ENCODE measurements at places on chromosomes 2 and 18.
A peak's percentile ranks its signal among the peaks of the same experiment; 100 is the strongest.

DNA sequence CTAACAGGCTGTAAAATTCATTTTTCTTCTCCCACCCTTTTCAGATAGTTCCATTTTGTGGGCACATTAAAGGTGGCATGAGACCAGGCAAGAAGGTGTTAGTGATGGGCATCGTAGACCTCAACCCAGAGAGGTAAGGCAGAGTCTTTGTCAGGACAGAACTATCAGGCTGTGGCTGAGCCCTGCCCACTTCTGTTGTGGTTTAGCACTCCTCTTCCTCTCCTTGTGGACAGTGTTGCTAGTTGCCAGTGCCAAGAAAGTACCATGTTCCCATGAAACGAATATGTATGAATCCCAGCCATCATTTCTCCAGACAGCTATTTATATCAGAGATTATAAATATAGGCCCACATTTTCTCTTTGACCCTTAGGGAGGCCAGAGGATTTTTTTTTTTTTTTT is 1.6 kb downstream of the LGALSL start:
- DNase-seq = no peak

GRCh38 chr2:26346454-26347053 is at the start of gene ADGRF3:
Gene ADGRF3, minus strand, starts transcription at chr2:26346789. Its CDS starts 555 bp downstream, at chr2:26346234.
- DNase-seq = peak; percentile 74

GRCh38 chr2:74199871-74200305 is 1.5 kb downstream of the MTHFD2 start:
- DNase-seq = no peak

- DNase-seq = no peak
Observed at GRCh38 chr2:20797096-20797495, 25.8 kb downstream of the LDAH start.

GRCh38 chr2:23586741-23587306 is 201.8 kb downstream of the KLHL29 start:
- DNase-seq = no peak

- DNase-seq = no peak
Observed at GRCh38 chr2:118010473-118010872, 3.4 kb downstream of the CCDC93 start.

DNA sequence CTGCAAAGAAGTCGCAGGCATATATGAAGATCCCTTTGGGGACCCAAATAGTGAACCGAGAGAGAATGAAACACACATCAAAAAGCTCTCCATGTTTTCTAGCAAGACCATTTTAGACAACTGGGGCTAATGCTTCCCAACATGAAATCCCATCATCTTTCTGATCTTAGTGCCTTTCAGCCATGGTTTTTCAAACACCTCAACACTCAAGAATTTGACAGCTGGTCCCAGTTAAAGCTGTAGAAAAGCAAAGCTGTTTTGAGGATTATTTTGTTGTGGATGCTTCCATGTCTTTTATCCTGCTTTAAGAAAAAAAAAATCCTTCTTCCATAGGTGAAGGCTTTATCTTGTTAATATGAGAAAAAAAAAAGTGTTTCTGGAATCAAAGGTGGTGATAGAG is 259.1 kb downstream of the STK39 start:
- no peak for DNase-seq

DNA sequence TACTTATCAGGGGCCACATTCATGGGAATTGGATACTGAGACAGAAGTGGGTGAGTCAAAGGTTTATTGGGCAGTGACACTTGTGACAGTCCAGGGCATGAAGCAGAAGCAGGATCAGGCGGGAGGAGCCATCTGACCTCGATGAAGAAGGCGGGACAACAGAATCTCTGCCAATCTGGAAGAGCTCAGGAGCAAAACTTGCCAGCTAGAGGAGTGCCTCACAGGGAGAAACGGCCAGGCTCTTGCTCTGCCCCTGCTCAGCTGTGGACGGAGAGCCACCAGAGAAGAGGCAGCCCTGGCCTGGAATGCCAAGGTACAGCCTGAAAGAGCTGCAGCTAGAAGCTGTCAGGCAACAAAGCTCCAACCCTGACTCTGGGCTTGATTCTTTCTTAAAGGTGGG is 16.9 kb downstream of the DAW1 start:
- no peak for DNase-seq

- no peak for DNase-seq
Observed at GRCh38 chr2:9285921-9286320, 79.3 kb downstream of the ASAP2 start.

- no peak for DNase-seq
Observed at GRCh38 chr2:116979916-116980764, 834.4 kb upstream of the DDX18 start.

DNA sequence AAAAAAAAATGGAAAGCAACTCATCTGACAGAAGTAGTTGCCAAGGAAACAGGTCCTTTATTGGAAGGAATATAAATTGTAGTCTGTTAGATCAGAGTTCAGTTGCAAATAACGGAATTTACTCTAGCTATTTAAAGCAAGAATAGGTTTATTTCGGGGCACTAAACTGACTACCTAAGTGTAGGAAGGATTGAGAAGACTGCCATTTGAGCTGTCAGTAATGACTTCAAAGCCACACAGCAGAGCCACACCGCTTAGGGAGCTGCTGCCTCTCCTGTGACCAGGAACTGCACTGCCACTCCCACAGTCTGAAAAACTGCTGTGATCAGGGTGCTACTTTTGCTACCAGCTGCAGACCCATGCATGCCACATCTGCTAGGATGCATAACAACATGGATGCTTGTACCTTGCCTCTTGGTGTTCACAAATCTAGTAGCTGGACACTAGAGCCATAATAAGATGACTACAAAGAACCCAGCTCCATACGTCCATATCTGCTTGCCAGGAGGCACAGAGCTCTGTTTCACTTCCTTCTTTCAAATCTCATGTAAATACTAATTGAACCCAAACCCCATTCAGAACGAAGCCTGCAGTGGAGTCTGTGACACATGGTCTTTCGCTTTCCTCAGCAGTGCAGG is 2.2 kb downstream of the DSG2 start:
- DNase-seq = no peak

- DNase-seq = no peak
Observed at GRCh38 chr18:31116853-31117595, 14.8 kb upstream of the DSC2 start.

GRCh38 chr18:63303547-63303946 is 16.0 kb downstream of the BCL2 start:
- DNase-seq = no peak

DNA sequence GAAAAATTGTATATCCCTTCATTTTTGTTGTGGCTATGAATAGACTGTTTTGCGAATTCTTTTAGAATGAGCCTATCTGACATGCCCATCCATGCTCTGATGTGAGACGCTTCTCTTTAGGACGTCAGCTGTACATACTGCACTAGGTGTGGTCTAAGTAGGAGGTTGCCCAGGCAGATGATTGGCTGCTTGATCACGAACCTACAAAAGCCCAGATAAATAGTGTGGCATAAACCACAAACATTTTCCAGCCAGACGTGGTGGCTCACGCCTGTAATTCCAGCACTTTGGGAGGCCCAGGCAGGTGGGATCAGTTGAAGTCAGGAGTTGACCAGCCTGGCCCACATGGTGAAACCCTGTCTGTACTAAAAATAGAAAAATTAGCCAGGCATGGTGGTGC is 251.8 kb downstream of the AGAP1 start:
- no peak for DNase-seq

DNA sequence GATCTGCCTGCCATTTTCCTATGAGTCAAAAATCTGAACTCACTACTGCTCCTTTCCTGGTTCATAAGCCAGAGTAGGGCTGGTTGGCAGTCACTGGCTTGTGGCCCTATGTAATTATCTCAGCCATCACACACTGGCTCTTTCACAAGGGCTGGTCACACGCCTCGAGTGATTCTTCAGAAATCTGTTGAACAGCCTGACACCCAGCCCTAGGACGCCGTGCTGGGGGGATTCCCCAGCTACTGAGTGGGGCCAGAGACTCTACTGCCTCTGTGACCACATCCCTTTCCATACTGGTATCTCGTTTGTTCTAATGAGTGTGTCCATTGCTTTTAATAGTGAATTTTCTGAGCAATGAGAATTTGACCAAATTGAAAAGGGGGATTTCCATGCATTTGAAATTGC is 45.8 kb upstream of the RBM44 start:
- DNase-seq = no peak

DNA sequence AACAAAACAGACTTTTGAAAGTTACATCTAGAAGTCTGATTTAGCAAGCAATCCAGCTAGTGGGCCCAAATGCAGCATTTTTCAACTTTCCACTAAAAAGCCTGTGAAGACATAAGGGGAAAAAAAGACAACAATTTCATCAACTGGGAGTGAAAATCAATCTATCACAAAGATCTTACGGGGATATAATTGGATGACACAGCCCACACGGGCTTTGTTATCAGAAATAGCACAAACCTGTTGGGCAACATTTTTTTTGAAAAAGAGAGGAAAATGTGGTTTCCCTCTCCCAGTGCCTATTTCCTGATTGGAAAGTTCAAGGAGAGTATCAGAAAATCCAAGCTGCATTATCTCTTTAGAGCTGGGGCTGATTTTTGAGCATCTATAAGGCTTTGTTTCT is 132.7 kb downstream of the EVA1A start:
- DNase-seq = no peak

DNA sequence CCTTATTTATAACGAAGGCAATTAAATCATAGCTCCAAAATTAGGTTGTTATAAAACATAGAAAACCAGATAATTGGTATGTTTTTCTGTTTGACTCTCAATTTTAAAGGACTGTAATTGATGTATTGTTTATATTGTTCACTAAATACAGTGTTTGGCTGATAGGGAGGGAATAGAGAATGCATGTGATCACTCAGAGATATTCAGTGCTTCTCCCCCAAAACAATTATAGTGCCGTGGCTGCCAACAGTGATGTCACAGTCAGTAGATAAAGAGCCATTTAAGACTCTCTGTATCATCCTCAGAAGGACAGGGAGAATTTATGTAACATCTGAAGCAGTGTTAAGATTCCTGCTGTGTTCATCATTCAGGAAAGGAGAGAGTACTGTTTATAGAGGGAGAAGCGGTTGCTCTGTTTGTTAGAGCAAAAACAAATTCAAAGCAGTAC is 69.6 kb downstream of the PHLPP1 start:
- no peak for DNase-seq

DNA sequence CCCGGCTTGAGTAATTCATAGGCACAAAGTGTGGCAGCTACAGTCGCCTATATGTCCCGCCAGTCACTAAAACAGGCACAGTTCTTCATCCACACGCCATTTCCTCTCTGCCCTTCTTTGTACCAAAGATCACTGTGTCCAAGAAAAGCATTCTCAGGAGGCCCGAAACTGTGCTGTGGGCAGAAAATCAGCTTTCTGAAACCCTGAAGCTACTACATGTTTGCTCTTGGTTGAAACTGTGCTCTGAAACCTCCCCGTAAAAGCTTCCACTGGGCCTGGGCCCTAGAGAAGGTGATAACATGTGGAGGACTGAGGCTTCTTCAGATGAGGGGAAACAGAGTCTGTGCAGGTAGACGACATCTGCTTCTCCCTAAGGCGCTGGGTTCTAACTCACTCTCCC is 75.6 kb upstream of the ID2 start:
- no peak for DNase-seq

- no peak for DNase-seq
Observed at GRCh38 chr2:239700686-239701345, 300.0 kb upstream of the HDAC4 start.

DNA sequence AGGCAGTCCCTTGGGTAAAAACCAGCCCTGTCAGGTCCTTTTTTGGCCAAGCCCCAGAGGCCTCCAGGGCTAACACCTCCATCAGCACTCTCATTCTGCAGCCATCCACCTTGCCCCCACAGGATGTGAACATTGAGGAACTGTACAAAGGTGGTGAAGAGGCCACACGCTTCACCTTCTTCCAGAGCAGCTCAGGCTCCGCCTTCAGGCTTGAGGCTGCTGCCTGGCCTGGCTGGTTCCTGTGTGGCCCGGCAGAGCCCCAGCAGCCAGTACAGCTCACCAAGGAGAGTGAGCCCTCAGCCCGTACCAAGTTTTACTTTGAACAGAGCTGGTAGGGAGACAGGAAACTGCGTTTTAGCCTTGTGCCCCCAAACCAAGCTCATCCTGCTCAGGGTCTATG is 7.3 kb downstream of the IL1F10 start:
- no peak for DNase-seq

DNA sequence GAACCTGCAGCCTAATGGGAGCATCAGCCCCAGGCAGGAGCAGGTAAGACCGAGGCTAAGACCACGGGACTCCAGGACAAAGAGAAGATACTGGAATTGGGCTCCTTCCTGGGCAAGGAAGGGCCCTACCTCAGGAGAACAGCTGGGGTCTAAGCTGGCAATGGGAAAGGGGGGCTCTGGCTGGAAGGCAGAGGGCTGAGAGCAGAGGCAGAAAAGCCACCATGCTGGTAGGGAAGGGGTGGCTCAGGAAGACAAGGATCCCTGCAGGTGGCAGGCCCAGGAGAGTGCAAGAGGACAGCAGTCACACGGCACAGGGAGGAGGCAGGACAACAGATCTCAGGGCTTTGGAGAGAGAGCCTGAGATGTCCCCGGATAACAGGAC is 203.5 kb downstream of the NDUFA10 start:
- no peak for DNase-seq

DNA sequence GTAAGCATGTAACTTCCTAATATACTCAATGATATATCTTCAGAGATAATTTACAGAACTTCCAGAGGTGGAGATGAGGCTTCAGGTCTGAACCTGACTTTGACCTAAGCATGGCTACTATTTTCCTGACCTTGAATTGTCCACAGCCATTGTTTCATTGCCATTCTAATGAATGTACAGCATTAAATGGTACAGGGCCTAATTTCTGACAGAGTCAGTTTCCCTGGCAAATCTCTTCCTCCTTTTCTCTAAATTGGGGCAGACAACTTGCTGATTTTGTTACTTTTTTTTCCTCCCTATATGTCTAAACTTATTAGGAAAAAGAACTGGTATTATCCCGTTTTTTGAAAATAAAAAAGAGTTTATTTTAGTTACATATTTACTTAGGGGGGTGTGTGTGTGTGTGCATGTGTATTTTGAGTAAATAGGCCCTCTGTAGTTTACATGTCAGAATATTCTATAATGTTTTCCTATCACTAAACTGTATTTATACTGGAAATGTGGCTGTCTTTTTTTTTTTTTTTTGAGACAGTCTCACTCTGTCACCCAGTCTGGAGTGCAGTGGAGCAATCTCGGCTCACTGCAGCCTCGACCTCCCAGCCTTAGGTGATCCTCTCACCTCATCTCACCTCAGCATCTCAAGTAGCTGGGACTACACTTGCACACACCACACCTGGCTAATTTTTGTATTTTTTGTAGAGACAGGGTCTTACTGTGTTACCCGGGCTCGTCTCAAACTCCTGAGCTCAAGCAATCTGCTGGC is 43.3 kb upstream of the SCN9A start:
- no peak for DNase-seq

DNA sequence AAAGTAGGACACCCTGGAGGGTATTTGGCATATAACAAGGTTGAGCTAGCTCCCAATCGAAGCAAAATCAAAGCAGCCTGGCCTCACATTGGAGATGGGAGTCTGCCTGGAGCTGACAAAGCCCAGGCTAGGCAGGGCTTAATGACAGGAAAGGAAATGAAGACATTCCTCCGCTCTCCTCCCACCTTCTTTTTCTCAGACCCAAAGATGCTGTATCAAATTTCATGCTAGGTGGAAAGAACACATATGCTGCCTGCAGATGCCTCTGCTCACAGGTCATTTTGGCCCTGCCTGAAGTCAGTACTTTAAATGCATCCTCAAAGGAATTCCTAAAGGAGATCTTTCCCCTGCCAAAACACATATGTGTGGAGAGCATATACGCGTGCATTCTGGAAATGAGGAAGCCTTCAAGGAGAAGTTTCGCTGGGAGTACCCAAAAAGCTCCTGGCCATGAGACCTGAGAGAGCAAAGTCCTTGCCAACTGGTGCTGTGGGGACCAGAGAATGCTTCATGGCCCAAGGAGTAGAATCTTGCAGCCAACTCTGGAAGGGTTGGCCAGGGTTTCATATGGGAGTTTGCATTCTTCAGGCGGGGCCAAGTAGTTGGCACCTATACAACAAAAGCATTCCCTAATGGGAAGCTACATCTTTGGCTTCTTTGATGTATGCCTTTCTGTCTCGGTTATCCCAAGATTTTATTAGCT is 88.0 kb downstream of the AQP4 start:
- no peak for DNase-seq

All from SHP77 (cell line).